ENCODE measurements at places on chromosomes 16 and 17. TPM values are rescaled to one million over a fixed set of nuclear protein-coding genes. Genes with fewer than 3 reads are reported as not detected.

Gene RPS6KB1
- total RNA-seq = 14.2 TPM

Gene CYGB
- 24.0 TPM for total RNA-seq

Gene KCNJ16
- total RNA-seq = not detected

Gene KIF19
- total RNA-seq = not detected

Gene ZNF213
- 8.9 TPM for total RNA-seq

Gene CA10
- not detected for total RNA-seq

Gene PRAC2
- not detected for total RNA-seq

Gene SPOP
- total RNA-seq = 42.1 TPM

Gene TBC1D16
- total RNA-seq = 79.6 TPM

Gene GOSR1
- total RNA-seq = 13.8 TPM

Data from pericardium fibroblast (primary cell).